Activated CD8-positive, alpha-beta memory T cell treated with anti-CD3 and anti-CD28 coated beads for 48 hours (primary cell): ENCODE measurements at places on chromosomes 7 and 10.

GRCh38 chr7:87361320-87361719, 15.9 kb downstream of the CROT start:
- DNase-seq, result no peak

DNA sequence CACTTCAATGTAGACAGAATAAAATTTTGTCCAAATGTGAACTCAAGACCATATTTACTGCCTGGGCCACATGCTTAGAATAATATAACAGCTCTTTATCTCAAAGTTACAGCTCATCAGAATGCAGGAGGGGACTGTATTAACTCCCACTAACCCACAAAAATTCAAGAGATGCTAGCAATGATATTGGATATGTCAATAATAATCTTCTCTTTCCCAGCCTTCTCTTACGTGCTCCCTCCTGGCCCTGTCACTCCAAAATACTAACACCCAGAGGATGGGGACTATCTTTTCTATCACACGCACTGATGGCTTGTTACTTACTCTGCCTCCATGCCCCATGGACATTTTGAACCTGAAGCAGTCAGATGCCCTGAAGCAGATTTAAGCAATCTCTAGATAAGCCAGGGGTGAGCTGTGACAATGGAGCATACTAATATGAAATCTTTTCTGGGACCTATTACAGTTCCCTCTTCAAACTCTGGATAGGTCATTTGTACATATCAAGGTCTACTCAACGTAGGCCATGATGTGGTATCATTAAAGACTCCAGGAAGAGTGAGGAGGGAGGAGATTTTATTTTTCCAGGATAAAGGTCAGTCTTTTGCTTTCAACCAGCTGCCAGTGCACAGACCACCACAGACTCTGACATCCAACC, 803.0 kb downstream of the GRM8 start:
- DNase-seq, result no peak

DNA sequence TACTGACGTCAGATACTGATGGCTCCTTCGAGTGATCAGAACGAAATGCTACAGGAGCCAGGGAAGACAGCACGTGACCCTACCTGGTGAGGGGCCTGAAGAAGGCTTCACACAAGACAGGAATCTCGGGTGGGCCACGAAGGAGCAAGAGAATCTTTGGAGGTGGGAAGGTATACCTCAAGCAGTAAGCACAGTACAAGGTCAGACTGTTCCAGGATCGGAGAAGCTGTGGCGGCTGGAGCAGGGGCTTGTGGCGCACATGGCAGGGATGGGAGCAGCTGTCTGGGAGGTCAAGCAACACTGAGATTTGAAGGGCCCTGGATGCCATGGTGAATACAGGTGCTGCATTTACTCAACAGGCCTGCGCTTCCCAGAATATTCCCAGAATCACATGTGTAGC, 45.4 kb downstream of the C10orf143 start:
- DNase-seq, result no peak

- DNase-seq, result no peak
These were observed 195.2 kb upstream of the FOXK1 start for GRCh38 chr7:4486907-4487306.

DNA sequence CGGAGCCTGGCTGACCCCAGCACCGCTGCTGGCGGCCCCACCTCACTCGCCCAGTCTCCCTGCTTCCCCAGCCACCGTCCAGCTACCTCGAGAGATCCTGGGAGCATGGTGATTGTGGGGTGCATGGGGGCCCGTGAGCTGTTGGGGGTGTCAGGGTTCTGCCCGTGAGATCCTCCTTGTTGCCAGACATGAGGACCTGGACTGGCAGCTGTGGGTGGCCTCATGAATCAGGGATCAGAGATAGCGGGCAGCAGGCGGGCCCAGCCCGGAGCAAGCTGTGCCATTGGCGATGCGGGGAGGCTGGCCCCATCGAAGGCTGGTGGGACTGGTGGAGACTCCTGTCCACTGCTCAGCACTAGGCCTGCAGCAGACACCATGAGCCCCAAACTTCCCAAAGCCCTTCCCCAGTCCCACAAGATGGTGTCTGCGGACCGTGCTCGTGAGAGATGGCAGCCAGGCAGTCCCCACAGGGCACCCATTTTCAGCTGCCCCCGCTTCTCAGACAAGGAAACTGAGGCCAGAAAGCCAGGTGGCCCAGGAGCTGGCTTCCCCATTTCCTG, 75.6 kb downstream of the LHPP start:
- DNase-seq, result no peak

GRCh38 chr10:73576178-73576889, 14.8 kb downstream of the USP54 start:
- DNase-seq, result no peak

DNA sequence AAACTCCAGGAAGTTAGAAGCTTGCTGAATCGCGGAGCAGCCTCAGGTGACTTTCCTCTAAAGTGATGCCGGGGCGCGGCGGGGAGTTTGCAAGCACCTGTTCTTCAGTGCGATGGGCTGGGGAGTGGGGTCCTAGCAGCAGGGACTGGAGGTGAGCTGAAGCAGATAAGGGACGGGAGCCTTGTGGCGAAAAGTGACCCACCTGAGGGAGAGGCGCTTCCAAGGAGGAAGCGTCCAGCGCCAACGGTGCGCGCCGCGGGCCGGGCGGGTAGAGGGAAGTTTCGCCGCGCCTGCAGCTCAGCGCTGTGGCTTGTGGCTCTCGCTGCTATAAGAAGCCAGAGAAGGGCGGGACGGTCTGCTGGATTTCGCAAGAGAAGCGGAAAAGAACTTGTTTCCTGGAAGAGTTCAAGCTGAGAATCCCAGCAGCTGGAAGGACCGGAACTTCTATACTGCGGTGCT, at the start of gene STEAP4:
TSS of gene STEAP4 (minus strand) at position 305 of the 459 bp plus-strand sequence. CDS start 22,625 bp downstream, outside the sequence.
- DNase-seq, result no peak

- DNase-seq, result no peak
These were observed 64.1 kb downstream of the MINDY3 start for GRCh38 chr10:15796098-15796759.

- DNase-seq, result no peak
These were observed 285.6 kb upstream of the DKK1 start for GRCh38 chr10:52028523-52028858.

DNA sequence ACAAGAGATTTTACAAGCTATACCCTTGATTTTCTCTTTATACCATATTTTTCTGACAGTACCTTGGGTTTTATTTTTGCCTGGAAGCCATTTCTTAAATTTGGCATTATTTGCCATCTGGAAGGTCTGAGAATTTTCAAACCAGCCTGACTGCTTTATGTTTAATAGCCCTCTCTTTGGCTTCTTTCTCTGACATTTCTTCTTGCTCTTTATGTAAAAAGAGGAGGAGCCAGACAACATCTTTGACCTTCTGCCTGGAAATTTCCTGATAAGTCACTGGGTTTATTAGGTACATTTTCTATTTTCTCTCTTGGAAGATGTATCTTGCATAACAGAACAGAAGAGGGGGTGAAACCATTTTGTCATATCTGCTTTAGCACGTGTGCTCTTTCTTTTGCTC, 79.6 kb downstream of the LANCL2 start:
- no peak for DNase-seq

DNA sequence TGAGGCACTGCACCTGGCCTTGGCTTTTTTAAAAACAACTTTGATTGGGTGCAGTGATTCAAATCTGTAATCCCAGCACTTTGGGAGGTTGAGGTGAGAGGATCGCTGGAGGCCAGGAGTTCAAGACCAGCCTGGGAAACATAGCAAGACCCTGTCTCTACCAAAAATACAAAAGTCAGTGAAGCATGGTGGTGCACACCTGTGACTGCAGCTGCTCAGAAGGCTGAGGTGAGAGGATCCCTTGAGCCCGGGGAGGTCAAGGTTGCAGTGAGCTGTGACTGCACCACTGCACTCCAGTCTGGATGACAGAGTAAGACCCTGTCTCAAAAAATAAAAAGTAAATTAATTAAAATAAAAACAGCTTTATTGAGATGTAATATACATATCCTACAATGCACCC, 84.9 kb downstream of the NPTX2 start:
- DNase-seq, result no peak

DNA sequence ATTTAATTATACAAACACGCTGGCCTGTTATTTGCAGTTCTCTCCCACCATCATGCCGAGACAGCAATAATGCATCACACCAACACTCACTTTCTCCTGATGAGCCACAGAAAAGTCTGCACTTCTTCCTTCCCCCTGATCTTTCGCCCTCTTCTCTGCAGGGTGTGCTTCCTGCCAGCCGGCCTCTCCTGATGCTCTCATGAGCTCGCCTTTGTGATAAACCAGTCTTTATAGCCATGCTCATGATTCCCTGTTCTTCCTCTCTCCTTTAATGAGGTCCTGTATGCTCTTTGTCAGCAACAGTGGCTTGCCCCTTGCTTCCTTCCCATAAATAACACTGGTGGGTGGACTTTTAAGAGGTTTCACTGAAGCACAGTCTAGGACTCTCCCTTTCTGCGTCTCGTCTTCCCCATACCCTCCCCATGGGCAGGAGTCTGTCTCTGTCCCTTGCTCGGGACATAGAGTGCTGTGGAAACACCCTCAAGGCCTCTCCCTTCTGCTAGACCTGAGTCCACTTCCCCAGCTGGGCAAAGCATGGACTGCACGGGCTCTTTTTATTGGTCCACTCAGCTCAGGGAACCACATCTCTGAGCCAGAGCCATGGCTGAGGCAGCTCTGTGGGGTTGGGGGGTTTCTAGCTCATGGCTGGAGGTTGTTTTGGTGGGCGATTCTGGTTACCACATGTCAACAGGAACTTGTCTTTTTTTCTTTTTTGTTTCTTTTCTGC, 133.9 kb downstream of the C10orf105 start:
- no peak for DNase-seq

- DNase-seq, result no peak
These were observed 83.8 kb upstream of the TMEM168 start for GRCh38 chr7:112873831-112874553.

DNA sequence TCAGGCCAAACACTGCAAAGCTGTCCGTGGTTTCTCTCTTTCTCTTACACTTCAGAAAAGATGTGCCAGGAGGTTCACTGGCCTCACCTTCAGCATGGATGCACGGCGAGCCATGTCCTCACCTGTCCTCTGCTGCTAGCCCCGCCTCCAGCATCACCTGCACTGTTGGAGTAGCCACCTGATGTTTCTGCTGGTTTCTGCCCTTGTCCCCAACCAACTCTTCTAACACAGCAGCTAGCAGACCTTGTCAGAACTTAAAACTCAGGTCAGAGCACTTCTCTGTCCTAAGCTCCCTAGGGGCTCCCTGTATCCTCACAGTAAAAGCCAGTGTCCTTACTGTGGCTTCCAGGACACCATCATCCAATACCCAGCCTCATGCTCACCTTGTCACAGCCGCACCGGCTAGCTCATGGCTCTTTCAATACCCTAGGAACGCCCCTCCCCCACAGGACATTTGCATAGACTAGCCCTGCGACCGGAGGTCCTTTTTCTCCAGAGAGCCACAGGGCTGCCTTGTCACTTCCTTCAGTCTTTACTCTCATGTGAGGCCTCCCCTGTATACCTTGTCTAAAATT, 15.2 kb downstream of the PALD1 start:
- DNase-seq, result no peak

DNA sequence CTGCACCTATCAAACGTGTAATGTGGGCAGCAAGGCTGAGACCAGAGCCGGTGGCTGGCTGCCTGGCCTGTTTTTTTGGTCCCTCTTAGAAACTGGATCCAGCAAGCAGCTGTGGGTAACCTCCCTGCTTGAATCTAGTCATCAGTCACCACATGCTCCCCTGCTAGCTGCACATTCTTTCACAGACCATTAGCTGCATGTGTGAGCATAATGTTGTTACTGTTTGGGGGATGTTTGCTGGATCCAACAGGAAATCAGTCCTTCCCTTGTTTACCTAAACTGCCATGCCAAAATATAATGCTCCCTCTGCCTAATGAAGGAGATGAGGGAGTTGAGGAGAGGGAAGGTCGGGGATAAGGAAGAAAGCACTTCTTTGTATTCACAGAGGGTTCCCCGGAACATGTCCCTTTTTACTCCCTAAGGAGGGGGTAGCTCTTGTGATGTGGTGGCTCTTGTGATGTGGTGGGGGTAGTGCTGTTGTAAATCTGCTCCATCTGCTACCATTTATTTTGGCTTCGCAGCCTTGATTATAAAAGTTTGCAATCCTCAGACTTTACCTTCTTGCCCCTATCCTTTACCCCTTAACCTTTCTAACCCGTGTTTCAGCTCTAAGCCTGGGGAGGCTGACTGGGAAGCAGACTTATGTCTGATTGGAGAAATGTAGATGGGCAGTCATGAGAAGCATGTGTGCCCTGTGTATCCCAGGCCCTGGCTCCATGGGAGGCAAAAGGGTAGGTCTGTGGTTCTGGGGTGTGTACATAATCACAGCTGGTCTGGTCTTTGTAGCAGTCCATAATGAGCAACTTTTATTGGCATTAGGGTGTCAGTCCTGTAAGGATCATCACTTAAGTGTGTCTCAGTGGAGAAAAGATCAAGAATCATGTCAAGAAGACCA, 20.8 kb downstream of the LOXL4 start:
- DNase-seq, result no peak

DNA sequence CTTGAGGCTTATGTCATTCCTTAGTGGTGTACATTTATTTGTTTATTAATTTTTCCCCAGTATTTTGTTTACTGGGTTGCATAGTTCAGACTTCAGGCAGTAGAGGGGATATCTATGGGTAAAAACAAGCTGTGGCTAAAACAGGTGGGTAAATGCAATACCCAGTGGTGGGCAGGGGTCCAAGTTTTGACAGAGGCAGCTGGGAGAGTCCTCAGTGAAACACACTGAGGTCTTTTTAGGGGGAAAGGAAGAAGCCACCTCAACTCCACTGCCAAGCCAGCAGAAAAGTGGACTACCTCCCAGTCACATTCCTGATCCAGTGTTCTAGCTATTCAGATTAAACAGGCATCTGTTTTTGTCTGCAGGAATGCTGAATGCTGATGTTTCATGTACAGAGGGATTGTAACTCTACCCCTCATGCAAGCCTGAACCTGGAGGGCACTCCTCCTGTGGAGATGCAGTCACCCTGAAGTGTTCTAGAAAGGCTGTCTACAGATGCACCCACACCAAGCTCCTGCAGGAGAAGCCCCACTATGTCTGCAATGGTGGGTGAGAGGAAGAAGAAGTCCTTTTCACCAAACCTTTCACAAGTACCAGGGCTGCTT, 757.8 kb downstream of the INHBA start:
- DNase-seq, result no peak

GRCh38 chr7:106358103-106358663, 73.4 kb upstream of the NAMPT start:
- no peak for DNase-seq

DNA sequence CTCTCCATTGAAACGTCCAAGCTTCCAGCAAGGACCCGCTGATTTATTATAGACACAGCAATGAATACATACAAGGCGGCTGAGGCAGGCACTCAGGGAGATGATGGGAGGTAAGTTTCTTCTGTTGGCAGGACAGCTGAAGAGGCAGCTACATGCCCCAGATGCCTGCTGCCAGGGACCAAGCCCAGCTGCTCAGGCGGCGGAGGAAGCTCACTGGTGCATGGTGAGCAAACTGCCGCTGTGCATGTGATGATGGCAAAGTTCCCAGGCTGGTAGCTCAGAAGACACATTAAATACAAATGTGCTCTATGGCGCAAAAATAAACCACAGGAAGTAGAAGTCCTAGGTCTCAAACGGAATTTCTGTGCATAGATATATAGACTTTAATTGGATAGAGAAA, 2.3 kb downstream of the DNTT start:
- no peak for DNase-seq
